ENCODE measurements at places on chromosomes 1 and 21.

DNA sequence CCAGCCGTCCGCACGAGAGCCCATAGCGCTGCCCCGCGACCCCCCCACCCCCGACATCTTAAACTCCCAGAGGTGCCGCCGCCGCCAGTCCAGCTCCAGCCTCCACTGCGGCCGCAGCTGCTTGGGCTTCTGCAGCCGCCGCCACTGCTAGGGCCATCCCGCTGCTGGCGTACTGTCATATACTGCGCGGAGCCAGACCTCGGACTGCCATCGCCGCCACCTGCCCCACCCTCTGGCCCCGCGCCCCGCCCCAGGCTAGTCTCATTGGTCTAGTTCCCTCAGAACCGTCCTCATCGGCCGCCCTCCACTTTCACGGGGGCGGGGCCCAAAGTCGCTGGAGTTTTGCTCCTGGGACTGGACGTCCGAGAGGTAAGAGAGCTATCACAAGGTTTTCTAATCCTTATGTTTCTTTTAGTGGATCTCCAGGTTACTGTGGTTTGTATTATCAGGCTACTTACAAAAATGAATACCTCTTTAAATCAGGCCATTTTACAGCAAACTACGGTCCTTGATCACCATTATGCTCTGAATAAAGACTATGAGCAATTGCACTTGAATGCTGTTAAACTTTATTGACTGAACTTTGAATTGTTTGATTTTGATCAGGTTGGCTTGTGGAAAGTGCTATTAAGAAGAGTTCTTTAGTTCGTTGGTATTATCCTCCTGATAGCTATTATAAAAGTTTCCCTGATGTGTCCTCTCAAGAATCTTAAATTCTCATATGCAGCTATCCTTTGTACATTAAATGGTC lies 2.8 kb upstream of the CD1D start:
- peak; percentile 85 for DNase-seq

DNA sequence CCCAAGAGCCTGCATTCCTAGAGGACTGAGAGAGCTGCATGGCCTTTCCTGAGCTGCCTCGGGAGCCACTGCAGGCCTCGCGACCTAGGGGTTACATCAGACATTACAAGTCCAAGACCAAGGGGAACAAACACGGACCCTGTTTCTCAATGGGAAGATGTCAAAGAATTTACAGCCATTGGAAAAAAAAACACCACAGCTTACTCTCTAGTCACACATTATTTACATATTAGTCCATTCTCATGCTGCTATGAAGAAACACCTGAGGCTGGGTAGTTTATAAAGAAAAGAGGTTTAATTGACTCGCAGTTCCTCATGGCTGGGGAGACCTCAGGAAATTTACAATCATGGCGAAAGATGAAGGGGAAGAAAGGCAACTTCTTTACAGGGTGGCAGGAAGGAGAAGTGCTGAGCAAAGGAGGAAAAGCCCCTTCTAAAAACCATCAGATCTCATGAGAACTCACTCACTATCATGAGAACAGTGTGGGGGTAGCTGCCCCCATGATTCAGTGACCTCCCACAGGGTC lies 8.4 kb upstream of the PRMT2 start:
- DNase-seq: peak; percentile 91

- no peak for DNase-seq
Observed at GRCh38 chr1:38474738-38475623, 384.6 kb downstream of the RRAGC start.

DNA sequence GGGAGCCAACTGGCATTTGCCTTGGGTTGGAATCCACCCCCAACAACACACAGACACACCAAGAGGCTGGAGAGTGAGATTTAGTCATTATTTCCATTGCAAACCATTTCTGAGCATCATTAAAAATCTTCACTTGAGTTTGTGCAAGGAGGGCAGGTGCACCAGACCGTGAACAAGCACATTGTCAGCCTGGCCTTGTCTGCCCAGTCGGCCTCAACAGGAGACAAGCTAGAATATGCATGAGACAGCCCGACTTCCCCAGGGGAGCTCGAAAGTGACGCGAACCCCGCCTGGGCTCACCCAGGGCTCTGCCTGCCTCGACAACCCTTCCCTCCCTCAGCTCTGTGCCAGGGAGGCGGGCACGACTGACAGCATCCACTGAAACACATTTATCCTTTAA lies 15.4 kb upstream of the GUCA2B start:
- no peak for DNase-seq

DNA sequence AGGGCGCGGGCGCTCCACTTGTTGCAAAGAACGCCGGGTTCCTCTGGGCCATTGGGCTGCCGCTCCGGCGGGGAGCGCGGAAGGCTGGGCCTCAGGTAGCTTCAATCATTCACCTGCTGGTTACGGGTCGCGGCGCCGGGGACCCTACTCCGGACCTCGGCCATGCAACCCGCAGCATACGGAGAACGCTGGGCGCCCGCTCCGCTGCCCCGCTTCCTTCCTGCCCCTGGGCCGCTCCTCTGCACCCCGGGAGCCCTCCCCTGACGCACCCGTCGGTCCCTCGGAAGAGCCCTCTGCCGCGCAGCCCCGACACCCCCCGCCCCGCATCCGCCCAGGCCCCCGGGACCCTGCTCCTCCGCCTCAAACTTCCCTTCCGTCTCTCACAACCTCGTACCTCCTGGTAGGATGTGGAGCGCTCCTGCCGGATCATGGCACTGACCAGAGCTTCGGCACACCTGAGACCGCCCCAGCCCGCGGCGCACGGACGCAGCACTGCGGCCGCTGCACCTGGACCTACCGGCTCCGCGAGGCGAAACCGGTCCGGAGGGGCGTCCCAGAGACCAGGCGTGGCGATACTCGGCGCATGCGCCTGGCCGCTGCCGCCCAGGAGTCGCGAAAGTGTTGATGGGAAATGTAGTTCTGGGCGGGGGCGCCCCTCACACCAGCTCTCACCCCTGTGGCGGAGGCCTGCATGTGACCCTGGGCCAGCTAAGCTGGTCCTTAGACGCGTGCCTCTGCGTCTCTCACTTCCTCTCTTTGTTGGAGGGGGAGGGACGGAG lies at the start of gene PACC1:
Gene PACC1, minus strand, starts transcription at position 559 of the 779 bp plus-strand sequence. Its CDS starts 129 bp downstream, at position 430.
- DNase-seq: peak; percentile 98

DNA sequence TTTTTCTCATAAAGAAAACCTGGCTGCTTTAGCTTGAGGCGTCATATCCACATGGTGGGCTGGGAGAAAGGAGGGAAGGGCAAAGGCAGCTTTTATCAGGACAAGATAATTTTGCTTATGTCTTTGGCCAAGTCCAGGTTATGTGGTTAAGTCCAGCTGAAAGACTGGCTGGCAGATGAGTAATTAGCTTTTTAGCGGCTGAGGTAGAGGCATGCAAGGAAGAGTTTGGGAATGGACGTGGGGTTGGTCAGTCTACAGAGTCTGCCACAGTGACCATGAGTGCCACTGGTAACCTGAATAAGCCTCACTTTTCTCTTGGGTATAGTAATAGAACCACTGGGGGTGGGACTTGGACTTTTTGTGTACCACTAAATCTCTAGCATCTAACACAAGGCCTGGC lies 39.8 kb downstream of the NEK7 start:
- DNase-seq: no peak

GRCh38 chr1:45820788-45821187 lies 17.4 kb downstream of the MAST2 start:
- DNase-seq: peak; percentile 60

DNA sequence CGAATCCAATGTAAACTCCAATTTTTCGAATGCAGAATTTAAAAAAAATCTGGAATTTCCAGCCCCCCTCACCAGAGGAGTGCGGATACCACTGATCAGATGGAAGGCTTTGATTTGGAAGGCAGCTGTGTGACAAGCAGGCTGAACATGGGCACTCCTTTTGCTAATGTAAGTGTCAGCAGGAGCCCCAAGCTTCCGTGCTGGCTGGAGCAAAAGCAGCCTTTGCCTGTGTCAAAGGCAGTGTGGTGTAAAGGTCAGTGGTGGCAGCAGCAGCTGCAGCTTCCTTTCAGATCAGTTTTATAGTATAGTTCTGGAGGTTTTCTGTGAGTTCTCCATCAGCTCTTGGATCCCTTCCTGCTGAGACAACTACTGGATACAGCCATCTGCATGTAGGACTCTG lies 259.9 kb downstream of the CTH start:
- DNase-seq: no peak

- DNase-seq: no peak
Observed at GRCh38 chr1:56825436-56825835, 6.2 kb upstream of the FYB2 start.

- no peak for DNase-seq
Observed at GRCh38 chr21:45917241-45917640, 64.3 kb upstream of the COL6A1 start.

GRCh38 chr21:25859235-25859929 lies 124.6 kb downstream of the GABPA start:
- DNase-seq: no peak

GRCh38 chr1:59688976-59689375 lies 125.8 kb upstream of the HOOK1 start:
- peak; percentile 37 for DNase-seq

DNA sequence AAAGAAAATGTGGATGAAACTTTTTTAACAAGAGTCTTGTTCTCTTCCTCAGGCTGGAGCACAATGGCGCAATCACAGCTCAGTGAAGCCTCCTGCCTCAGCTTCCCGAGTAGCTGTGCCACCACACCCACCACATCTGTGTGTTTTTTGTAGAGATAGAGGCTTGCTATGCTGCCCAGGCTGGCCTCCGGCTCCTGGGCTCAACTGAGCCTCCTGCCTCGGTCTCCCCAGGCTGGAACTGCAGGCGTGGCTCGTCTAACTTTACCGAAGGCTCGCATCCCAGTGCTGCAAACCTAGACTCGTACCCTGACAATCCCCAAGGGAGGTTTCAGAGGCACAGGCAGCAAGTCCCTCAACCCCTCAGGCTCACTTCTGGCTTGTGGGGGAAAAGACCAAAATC lies 14.5 kb downstream of the SSU72 start:
- DNase-seq: no peak

GRCh38 chr1:198543670-198544260 lies 3.3 kb upstream of the ATP6V1G3 start:
- DNase-seq: peak; percentile 91

DNA sequence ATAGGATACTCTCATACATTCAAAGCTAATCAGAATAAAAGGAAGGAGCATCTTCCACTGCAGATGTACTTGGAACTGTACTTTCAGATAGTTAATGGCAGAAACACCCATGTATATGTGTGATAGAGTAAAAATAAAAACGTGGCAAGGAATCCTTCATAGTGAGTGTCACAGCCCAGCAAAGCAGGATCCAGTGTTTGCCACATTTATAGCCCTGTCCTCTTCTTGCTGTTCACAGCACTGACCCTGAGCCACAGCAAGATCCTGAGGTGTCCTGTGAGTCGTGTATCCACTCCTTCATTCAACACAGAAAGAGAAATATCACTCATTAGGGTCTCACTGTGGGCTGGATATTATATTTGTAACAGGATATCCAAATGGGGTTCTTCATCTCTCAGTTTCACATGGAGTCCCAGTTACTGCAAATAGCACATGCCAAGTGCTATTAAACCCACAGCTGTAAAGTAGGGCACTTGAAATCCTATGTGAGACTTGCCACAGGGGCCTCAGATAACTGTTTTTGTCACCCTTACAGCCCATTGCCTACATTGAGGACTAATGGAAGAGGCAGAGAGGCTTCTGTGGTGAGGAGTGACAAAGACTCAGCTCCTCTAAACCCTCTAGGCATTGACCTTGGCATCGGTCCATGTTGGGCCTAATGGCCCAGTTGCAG lies 41.3 kb downstream of the CYP2J2 start:
- DNase-seq: no peak

DNA sequence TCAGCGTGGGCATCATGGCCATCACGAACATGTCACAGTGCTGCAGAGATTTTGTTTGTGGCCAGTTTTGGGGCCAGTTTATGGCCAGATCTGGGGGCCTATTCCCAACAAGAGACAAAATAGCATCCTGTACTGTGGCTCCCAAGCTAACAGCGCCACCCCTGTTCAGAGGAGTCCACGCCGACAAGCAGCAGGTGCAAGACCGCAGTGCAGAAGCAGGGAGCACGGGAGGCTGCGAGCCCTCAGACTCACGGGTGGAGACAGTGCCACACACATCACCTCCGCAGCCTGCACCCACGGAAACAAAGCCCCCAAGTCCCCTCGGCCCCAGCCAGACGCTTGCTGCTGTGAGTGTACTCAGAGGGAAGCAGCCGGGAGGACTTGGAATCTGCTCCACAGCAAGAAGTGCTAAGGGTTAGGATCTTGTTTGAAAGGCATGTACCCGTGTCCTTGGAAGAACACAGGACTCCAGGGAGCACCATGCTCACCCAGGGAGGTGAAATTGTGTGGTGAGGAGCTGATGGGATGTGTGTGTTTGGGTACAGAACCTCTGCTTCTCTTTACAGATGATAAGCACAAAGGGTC lies 7.1 kb downstream of the TCP10L start:
- DNase-seq: no peak

- DNase-seq: no peak
Observed at GRCh38 chr1:239802275-239802674, 289.4 kb upstream of the FMN2 start.

GRCh38 chr1:160567858-160568682 lies 11.2 kb downstream of the CD84 start:
- peak; percentile 55 for DNase-seq

DNA sequence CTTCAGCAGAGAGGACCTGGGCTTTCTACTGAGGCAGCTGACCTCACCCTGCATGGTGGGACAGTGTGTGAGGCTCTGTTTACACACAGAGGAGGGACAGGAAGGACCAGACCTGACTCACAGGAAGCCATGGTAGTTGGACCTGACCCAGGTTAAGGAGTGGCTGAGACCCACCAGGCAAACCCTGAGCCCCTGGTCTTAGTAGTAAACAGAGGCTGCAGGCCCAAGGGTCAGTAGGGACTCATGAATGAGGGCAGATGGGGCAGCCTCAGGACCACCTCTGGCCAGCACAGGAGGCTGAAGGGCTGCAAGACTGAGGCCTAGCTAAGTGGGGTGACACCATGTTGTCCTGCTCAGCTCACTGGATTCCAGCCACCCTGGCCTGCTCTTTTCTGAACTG lies 273.2 kb downstream of the GRIK3 start:
- no peak for DNase-seq

DNA sequence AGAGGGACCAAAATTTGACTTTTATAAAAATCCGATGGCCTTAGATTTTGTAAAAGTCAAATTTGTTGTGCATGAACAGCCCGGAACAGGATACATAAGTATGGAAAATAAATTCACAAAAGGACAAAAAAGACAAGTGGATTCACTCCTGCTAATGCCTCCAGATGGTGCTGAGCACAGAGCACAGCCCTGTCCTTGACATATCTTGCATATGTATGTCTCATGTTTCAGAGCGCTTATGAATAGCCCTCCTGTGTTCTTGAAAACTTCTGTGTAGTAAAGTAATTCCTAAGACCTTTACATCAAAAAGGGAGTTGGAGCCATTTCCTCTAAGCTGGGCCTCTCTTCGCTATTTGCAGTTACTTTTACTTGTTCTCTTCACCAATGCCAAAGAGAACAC lies 110.7 kb upstream of the RAB3GAP2 start:
- DNase-seq: no peak

DNA sequence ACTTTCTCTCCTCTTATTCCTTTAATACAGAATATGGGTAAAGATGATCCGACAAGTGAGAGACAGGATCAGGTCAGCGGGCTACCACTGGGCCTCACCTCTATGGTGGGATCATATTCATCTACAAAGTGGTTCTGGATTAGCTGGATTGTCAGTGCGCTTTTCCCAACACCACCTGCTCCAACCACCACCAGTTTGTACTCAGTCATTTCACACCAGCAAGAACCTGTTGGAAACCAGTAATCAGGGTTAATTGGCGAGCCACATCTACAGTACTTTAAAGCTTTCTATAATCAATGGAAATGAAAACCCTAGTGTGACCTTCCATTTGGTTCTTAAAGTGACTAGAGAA lies 643 bp downstream of the NRAS start:
- no peak for DNase-seq

Measured in inflammatory macrophage treated with lipopolysaccharide for 4 hours (primary cell).